GDM1 (cell line): ENCODE measurements at places on chromosomes 11 and 22.
A peak's percentile ranks its signal among the peaks of the same experiment; 100 is the strongest.

- DNase-seq: no peak
These were observed 4.4 kb upstream of the TPCN2 start for GRCh38 chr11:69044111-69045013.

GRCh38 chr11:27427183-27427980 lies 45.2 kb downstream of the LGR4 start:
- DNase-seq: no peak

GRCh38 chr22:38729946-38730345 lies 24.2 kb downstream of the GTPBP1 start:
- DNase-seq: no peak

DNA sequence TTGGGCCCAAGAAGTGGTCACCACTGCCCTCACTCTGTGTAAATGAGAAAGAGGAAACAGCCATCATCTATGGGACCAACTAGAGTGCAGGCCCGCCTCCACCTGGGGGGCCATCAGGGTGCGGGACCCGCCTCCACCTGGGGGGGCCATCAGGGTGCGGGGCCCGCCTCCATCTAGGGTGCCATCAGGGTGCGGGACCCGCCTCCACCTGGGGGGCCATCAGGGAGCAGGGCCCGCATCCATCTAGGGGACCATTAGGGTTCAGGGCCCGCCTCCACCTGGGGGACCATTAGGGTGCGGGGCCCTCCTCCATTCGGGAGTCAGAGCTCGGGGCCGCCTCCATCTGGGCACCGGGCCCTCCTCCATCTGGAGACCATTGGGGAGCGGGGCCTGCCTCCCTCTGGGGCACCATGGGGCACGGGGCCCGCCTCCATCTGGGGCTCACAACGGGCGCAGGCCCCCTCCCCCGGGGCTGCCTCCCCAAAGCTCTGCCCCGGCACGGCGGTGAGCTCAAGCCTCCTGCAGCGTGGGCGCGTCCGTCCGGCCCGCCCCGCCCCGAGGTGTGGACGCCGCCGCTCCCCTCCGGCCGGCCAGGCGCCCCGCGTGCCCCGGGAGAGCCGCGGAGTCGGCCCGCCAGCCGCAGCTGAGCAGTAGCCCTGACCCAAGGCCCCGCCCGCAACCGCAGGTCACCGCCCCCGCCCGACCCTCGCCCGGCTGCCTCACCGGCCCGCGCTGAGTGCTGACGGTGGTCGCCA lies 512 bp downstream of the TOLLIP start:
- no peak for DNase-seq

DNA sequence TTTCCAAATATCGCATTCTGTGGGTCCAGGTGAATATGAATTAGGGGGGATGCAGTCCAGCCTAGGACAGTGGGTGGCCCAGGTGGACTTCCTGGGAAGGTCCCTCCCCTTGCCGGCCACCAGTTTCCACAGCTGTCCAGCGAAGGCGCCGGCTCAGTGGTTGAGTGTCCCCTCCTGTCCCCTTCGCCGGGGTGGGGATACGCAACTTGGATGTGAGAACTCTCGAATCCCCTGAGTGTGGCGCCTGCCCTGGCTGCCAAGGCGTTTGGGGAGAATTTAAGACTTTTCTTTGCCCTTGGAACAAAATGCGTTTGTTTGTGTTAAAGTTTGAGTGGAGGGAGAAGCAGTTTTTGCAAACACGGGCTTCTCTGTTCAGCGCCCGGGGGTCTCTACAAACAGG lies 123.7 kb downstream of the KCNQ1OT1 start:
- DNase-seq: no peak

GRCh38 chr11:120334894-120335462 lies 1.2 kb upstream of the ARHGEF12 start:
- DNase-seq: peak; percentile 39

DNA sequence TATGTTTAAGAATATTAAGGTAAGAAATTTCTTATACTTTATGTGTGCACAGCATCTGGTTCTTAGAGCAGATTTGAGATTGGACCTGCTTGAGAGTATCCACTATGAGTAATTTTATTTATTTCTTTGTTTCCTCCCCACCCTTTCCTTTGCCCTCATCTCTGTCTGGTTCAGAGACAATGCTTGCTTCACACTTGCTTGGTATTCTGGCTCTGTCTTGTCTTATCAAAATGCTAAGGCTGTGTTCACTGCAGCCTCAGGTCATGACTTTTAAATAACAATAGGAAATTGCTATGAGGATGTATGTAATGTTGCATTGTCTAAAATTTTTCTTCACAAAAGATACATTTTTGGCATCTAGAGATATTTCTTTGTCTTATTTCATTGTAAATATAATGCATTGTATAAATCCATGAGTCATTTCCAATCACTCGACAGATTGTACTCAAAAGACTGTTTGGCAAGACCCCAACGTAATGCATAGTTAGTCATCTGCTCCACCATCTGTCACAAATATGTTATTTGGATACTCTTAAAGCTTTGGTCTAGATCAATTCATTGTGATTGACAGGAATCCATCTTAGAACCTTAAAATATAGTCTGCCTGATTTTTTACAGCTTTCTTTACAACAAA lies 395.7 kb downstream of the AASDHPPT start:
- DNase-seq: no peak

GRCh38 chr11:6419009-6419631 lies at the start of gene APBB1:
Gene APBB1, minus strand, starts transcription at chr11:6419094. Its CDS starts 7,747 bp downstream, at chr11:6411347.
- no peak for DNase-seq

GRCh38 chr11:10375280-10375971 lies 70.6 kb downstream of the ADM start:
- DNase-seq: no peak

DNA sequence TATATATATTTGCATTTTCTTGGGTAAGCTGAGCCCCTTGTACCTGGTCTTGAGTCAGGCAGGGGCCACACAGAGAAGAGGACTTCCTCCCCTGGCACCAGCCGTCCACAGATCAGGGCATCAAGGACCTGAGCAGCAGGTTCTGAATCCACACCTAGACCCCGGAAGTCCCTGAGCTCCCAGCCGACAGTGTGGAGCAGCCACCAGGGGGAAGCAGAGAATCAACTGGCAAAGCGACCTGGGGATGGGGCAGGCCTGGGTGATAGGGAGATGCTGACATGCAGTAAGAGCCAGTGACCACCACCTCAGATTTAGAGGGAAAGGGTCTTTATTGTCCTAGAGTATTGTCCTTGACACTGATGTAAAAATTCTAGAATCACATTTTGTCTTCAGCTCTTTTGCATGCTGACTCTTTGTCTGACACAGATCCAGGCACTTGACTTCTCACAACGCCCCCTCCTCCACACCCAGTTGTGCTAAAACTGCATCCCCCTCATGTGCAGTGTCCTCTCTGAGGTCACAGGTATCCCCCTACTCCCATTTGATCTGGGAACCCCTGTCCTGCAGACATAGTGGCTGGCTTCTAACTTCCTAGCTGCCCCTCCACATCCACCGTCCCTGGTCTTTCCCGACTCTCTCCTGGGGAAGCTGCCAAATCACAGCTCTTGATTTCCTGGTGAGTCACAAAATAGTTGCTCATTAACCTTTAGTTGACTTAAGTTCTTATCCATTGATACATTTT lies 109.3 kb downstream of the GGTLC2 start:
- DNase-seq: peak; percentile 4

- peak; percentile 53 for DNase-seq
These were observed 22.0 kb upstream of the TLCD5 start for GRCh38 chr11:120303004-120303637.

GRCh38 chr22:21633481-21633880 lies 921 bp downstream of the CCDC116 start:
- no peak for DNase-seq

- no peak for DNase-seq
These were observed 556.5 kb downstream of the NELL1 start for GRCh38 chr11:21225860-21226259.

GRCh38 chr11:30197869-30198268 lies 32.9 kb upstream of the FSHB start:
- no peak for DNase-seq

GRCh38 chr11:12175694-12176241 lies 65.4 kb downstream of the MICAL2 start:
- no peak for DNase-seq

DNA sequence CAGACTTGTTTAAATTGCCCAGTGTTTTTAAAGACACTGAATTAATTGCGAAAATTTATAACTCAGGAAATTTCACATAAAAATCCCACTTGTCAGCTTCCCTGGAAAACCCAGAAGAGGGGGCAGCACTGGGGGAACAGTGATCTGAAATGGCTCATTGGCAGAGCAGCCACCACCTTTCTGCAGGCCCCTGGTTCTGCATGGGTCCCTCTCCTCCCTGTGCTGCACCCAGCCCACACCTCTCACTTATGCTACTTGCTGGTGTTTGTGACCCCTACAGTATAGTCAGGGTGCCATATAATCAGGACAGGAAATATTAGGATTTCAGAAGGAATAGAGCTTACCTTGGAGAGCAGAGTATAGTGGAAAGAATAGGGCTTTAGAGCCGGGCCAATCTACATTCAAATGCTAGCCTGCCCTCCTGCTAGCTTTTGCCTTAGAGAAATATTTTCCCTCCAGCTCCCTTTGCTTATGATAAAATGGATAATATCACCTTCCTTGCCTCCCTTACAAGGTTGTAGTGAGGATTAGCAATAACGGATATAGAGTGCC lies 28.5 kb upstream of the C11orf96 start:
- DNase-seq: no peak

DNA sequence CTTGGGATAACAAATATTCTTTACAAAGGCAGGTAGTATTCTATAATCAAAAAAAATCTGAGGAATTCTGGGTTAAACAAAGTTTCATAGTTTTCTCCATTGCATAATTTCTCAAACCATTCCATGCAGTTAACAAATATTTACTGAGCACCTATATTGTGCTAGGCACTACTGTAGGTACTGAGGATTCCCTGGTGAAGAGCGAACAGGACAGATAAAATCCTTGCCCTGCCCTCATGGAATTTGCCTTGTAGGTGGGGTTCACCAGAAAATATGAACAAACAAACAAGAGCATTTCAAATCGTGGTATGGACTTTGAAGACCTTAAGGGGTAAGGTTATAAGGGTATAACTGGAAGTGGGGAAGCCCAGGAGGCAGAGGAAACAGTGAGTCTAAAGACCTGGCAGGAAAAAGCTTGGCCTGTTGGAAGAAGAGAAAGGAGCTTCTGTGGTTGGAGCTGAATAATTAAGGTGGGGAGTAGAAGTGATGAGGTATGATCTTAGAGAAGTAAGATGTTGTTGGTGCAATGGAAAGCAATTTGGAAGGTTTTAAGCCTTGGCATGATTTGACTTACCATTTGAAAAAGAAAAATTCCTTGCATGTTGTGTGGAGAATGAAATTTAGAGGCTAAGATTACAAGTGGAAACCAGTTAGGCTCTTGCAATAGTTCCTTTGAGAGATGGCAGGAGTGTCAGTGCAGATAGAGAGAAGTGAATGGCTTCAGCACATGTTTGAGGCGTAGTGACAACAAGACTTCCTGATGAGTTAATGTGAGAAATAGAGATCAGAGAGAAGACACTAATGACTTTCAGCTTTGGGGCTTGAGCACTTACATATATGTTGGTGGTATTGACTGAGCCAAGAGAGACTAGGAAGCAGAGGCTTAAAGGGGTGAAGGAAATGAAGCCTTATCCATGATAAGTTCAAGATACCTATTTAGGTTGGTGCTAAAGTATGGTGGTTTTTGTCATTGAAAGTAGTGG lies 55.7 kb upstream of the PICALM start:
- DNase-seq: no peak

DNA sequence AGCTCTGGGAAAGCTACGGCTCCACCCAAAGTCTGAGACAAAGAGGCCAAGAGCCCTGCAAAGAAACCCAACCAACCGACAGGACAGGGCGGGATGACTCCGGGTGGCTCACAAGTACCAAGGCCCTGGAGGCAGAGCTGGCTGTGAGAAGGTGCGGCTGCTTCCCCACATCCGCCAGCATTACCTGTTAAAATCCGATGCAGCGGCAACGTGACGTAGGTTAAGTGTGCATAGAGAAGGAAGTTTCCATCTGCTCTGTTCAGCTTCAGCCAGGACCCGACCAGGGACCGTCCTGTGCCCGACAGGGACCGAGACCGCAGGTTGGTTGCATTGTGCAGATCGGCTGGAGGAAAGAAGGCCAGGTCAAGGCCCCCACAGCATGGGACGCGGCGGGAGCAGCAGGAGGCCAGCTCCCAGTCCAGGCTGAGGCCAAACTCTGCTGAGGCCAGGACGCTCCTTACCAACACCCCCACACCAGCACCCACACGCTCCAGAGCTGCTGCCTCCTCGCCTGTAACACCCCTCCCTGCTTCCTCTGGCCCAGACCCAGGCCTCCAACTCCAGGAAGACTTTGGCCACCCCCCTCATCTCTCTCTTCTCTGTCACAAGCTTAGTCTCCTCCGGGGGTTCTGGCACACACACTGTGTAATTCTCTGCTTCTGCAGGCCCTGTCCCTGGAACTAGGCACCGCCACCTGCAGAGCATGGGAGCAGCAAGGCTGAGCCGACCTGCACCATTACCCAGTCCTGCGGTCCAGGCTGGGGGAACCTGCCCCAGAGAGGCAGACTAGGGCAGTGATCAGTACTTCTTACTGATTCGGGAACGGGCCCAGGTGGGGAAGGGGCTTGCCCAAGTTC lies 34.1 kb downstream of the NUP50 start:
- no peak for DNase-seq

GRCh38 chr11:106420048-106420665 lies 342.7 kb downstream of the AASDHPPT start:
- DNase-seq: no peak

DNA sequence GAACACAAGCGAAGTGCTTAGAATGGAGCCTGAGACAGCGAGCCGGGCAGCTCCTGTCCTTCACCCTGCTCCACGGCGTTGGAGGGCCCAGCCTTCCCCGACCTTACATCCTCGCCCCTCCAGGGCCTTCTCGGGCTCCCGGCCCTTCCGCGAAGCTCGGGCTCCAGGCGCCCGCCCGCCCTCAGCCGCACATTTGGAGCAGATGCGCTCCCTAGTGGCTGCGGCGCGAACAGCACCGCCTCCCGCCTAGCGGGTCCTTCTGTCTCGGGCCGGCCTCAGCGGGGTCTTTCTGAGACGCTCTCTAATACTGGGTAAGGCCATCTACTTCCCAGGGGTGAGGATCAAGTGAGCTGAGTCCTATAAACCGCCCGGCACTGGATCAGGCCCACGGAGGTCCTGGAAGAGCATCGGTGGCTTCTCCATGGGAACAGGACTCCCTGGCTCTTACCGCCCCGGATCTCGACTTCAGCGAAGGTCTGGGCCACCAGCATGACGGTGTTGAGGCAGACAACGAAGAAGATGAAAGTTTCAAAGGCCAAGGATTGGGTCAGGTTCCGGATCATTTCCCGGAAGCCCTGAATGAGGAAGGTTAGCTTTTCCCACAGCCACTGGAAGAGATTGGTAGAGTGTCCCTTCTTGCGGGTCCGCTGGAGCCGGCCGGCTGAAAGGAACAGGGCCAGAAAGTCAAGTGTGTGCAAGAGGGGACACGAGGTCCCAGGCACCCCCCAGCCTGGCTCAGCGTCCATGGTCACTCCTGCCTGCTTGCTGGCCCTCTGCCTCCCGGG lies 3.7 kb downstream of the CATSPER1 start:
- peak; percentile 56 for DNase-seq

- DNase-seq: no peak
These were observed 6.5 kb downstream of the GAL3ST3 start for GRCh38 chr11:66042227-66042995.
